D341Med (cell line): ENCODE measurements at places on chromosomes 11 and 22.

- no peak for DNase-seq
Measured at GRCh38 chr22:47202819-47203553, 440.5 kb downstream of the TBC1D22A start.

DNA sequence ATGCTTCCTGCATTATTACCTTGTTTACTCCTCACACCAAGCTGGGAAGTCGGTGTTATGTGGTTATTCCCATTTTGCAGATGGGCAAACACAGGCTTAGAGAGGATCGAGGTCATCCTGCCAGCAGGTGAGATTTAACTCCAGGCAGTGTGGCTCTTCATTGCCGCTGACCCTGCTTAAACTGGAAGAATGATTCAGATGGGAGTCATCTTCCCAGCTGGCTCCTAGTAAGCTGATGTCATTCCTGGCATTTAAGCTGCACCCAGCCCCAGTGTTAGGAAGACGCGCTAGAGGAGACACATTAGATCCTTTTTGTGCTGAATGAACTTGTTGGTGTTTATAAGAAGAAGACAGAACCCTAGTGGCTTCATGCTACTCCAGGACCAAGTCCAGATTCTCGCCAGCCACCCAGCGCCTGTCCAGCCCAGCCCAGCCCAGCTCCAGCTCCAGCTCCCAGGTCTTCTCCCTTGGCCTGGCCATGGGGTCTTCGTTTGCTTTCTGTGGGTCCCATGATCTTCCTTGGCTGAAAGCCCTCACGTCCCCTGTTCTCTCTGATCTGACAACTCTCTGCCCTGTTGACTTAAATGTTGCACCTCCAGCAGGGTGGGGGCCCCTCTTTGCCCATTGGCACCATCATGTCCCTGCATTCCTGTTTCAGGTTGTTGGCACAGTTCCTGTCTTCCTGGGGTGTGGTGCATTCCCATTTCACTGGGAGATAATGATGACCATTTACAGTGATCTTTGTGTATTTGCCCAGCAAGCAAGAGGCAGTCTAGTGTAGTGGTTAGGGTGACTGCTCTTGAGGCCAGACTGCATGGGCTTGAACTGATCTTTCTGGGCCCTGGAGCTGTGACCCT, 13.6 kb downstream of the PARVB start:
- DNase-seq = no peak

- no peak for DNase-seq
Measured at GRCh38 chr11:13644997-13645687, 23.3 kb upstream of the FAR1 start.

GRCh38 chr22:26777156-26777801, 119.9 kb downstream of the MIAT start:
- DNase-seq = no peak

GRCh38 chr22:40932396-40932795, 18.8 kb upstream of the RBX1 start:
- no peak for DNase-seq

- DNase-seq = no peak
Measured at GRCh38 chr22:44332946-44333345, 20.2 kb upstream of the SHISAL1 start.

- DNase-seq = no peak
Measured at GRCh38 chr22:42983470-42983869, 31.5 kb downstream of the PACSIN2 start.

- no peak for DNase-seq
Measured at GRCh38 chr22:23205339-23206049, 25.2 kb downstream of the BCR start.

- no peak for DNase-seq
Measured at GRCh38 chr11:90809581-90809980, 586.7 kb upstream of the CHORDC1 start.
